ENCODE measurements at places on chromosomes 4 and X.

DNA sequence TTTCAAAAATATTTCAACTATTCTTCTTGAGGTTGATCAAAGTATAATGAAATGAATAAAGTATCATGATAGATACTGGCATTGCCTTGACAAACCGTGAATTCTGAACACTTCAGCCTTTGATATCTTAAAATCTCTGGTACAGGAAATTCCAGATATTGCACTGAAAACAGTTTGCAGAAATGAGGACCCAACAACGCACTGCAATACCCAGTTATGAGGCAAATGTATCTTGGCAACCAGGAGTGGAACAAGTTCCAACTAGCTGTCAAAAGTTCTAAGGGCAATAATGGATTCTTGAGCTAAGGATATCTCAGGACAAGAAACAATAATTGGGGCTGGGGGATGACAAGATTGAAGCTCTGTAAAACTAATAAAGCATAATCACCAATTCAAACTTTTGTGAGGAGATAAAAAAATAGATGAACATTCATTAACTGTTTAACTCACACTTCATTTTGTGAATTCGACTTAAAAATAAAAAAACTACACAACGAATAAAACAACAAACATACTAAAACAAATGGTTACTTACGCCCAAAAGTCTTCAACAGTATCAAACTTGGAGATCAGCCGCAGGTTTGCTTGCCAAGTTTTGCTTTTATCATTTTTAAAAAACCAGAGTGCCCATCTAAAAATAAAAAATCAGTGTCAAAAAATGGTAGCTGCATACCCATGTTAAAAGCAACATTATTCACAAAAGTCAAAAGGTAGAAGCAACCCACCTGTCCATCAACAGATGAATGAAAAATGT, 38.1 kb downstream of the EIF4E start:
- no peak for DNase-seq

DNA sequence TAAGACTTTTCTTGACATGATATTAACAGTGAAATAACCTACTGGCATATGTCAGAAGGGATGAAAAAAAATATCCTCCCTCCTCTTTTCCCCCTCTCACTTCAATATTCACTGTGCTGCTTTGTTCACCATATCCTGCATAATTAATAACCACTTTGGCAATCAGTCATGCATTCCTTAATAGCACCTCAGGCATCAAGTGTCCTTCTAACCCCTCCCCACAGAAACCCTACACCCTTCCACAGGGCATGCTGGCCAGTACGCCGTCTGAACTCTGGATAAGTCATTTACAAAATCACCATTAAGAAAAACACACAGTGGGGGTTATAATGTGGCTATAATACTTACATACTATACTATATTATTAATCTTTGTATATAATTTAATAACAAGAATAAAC, 165.9 kb downstream of the PDGFC start:
- no peak for DNase-seq

DNA sequence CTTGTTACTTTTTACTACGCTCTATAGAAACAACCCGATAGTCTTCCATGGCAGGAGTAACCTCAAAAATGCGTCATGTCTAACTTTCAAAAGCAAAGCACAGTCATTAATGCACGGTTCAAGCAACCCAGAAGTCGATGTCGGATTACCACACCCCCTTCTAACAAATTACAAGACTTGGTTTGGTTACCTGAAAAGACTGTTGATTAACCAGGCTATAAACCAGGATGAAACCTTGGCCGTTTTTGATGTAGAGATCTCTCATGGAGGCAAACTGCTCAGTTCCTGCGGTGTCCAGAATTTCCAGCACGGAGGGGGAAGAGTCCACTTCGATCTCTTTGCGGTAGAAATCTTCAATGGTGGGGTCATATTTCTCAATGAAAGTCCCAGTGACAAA, 2.4 kb downstream of the RAP2C start:
- DNase-seq = peak; percentile 11

DNA sequence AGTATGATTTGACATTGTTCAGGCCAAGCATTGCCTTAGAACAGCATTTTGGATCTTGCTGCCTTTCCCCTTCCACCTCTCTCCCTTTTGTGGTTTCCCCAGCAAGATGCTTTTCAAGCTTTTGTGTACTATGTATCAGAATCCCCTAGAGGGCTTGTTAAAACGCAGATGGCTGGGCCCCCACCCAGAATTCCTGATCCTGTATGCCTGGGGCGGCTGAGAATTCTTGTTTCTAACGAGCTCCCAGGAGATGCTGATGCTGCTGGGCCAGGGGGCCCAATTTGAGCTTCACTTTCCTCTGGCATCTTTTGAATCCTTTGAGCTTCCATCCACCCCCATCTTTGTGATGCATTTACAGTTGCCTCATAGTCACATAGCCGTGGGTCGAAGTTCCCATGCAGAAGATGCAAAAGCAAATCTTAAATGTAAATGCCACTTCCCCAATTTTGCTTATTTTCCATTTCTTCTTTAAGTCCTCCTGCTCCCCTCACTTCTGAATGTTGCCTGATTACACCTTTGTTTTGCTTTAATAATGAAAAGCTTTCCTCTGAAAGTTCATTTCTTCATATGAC, 18.5 kb downstream of the HCCS start:
- DNase-seq = no peak

DNA sequence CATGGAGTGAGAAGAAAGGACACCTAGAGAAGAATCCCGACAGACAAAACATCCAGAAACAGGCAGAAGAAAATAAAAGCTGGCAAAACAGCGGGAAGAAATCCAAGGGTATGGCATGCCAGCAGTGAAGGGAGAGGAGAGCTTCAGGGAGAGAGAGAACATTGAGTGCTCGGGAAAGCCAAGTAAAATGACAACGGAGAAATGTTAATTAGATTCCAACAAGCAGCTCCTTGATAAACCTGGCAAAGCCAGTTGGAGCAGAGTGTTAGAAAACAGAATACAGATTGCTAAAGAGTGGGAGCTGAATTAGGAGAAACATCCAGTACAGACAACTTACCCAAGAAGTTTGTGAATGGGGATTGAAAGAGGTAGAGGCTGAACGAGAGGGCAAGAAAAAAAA, 40.4 kb upstream of the MAOA start:
- DNase-seq = no peak

DNA sequence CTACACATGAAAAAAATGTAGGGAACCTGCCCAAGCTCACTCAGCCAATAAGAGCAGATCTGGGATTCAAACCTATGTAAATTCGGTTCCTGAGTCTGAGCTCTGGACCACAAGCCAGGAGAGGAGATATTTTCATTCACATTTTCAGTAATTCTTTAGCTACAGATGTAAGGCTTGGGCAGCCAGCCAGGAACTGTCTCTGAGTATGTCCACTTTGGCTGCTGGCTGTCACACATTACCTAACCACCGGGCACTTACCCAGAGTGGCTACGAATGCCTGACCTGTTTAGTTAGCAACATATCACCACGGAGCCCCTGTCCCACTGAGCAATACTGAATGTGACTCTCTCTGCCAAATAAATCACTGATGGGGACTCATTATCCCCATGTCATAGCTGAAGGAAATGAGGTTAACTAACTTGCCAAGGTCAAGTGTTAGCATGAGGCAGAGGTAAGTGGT, 15.3 kb downstream of the USP46 start:
- DNase-seq = no peak

GRCh38 chr4:35970366-35970960, 273.9 kb downstream of the ARAP2 start:
- no peak for DNase-seq

GRCh38 chr4:13990596-13991589, 363.4 kb upstream of the BOD1L1 start:
- no peak for DNase-seq

DNA sequence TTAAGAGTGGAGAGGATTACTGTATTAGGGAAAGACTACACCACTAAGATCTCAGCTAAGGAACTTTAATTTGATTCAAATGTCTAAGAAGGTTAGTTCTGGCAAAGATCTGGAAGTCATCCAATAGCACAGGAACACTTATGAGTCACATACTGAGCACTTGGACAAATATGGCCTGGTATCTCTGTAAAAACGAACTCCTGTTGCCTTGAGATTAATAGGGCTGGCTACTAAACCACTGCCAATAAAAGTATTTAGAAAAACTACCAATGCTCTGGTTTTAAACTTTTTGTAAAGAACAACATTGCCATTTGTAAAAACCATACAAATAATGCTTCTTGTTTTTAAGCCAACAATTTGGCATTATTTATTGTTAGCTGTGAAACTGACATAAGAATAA, 70.5 kb downstream of the SEC24D start:
- no peak for DNase-seq

DNA sequence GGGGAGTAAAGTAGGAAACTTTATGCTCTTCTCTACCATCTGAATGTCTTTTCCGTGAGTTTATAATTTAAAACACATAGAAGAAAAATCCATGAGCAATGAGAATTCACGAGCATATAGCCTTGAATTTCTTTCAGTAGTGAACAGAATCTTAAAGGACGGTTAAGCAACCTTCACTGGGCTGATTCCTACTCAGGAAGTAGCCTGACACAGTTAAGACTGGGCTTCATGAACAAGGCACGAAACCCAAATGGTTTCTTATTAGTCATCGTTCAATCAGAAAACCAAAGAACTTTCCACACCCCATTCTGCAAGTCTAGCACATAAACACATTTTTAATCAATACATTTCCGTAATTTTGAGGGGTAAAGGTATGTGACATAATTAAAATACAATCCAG, 95.8 kb downstream of the SH3KBP1 start:
- DNase-seq = no peak

DNA sequence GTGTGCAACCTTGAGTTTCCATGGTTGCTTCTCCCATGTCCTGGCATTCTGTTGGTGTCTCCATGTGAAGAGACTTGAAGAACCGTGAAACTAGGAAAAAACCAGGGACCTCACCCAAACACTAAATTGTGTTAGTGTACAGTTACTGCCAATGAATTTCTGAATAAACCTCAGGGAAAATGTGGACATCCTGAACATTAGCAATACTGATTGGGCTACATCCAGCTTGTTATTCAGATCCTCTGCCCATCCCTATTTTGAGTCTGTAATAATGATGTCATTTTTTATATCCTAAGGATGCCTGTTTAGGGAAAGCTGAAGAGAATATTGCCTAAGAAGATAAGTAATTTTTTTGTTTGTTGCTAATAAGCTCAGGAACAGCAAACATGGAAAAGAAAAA, 262.7 kb downstream of the TMA16 start:
- DNase-seq = no peak

GRCh38 chr4:2304877-2305561, 43.1 kb upstream of the MXD4 start:
- no peak for DNase-seq

- no peak for DNase-seq
These were observed 148.6 kb downstream of the GC start for GRCh38 chr4:71635139-71635748.

Data from T-helper 22 cell (primary cell).